ENCODE measurements at places on chromosomes 2 and 18.

- DNase-seq, result no peak
Measured at GRCh38 chr2:223055836-223056235, 3.8 kb downstream of the KCNE4 start.

- DNase-seq, result no peak
Measured at GRCh38 chr2:67083951-67084350, 313.2 kb upstream of the ETAA1 start.

- peak; percentile 49 for DNase-seq
Measured at GRCh38 chr2:207474863-207475485, 54.8 kb upstream of the CREB1 start.

- no peak for DNase-seq
Measured at GRCh38 chr2:127841466-127842178, 16.3 kb downstream of the POLR2D start.

- peak; percentile 23 for DNase-seq
Measured at GRCh38 chr2:8607606-8608005, 74.2 kb upstream of the ID2 start.

DNA sequence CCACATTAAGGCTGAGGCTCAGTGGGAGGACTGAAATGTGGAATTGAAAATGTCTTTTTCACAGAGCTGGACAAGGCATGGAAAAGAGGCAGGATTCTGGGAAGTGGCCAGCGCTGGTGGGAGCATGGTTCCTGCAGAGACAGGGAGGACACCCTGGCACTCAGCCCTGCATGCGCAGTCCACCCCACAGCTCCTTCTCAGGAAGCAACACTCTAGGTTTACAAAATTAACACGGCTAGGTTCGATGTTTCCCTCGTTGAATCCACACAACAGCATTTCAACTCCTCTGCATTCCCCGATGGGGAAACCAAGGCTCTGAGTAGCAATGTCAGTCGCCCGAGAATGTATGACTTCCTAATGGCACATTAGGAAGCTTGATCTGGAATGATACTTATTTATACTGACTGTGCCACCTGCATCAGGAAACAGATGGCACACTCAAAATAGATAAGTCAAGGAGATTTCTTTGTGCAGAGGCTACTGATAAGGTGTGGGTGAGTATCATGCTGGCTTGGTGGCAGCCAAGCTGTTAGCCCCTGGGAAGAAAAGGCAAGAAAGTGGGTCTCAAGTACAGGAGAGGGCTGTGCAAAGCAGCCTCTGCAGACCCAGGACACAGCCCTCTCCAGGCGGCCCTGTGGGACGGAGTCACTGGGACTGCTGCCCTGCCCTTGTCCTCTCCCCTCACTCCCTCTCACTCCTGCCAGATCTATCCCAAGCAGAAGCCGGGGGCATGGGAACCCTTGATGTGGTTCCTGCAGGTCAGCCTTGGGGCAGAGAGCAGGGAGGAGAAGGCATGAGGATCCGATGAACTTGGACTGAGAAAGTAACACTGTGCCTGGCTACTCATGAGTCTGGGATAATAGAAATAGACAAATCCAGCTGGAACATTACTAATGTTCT is 158.4 kb upstream of the FHL2 start:
- DNase-seq, result no peak

DNA sequence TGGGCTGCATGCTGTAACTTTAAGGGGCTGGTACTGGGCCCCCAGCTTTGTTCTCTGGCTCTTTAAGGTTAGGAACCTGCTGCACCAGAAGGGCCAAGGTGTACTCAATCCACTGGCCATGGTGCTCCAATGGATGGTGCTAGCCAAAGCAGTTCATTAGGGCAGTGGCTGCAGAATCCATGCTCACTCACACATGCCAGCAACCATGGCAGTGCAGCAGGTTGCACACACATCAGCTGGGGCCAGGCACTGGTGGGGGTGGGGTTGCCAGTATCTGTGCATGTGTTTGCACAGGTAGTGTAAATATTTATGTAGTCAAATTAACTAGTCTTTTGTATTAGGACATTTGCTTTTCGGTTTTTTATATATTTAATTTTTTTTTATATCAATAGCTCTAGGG is 228.3 kb upstream of the EPC2 start:
- no peak for DNase-seq

DNA sequence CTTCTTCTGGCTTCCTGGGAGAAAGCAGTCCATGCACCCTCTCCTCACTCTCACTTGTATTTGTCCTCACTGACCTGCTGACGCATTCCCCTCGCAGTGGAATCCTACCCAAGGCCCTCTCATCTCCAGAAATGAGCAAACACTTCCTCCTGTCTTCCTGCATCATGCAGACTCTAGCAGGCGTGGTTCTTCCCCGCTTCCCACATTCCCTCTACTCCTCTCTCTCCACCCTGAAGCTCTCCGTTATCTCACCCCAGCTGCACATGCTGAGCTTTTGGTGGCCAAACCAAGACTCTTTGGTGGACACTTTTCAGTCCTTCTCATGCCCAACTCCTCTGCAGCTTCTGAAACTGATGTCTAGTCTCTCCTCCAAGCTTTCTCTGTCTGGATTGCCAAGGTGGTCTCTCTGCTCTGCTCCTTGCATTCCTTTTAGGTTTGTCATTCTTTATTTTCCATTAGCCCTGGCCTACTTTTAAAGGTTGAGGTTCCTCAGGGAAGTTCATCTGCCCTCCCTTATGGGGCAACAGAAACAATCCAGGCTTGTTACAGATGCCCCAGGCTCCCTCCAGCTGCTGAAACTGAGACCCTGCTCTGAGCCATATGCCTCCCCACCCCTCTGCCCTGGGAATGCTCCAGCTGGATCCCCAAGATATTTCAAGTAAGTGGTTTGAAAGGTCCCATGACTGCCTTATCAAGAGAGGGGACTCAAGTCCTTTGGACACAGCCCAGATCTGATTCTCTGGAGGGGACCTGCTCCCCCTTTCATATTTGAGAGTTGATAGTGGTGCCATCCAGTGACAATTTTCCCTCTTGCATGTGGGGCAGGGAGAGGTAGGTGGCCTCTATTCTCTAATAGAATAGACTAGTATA is 835 bp upstream of the IL18RAP start:
- peak; percentile 60 for DNase-seq

GRCh38 chr2:47060652-47061170 is 94.4 kb downstream of the STPG4 start:
- no peak for DNase-seq

DNA sequence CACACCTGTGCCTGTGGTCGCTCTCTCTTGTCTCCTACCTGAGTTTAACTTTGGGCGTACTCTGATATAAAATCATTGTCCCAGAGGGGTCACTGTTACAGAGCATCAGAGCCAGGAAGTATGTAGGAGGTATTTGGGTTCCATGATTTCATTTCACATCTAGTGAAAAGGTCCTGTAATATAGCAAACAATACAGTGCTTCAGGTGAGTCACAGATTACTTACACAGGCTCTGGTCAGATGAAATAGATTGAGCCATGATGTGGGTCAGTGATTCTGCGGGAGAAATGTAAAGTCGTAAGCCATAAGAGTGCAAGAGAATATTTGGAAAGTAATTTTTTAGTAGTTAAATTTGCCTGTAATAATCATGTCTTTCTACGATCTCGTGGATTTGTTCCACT is 70.2 kb downstream of the SOCS6 start:
- DNase-seq, result no peak

GRCh38 chr18:61710082-61710620 is 182.7 kb downstream of the RNF152 start:
- no peak for DNase-seq

DNA sequence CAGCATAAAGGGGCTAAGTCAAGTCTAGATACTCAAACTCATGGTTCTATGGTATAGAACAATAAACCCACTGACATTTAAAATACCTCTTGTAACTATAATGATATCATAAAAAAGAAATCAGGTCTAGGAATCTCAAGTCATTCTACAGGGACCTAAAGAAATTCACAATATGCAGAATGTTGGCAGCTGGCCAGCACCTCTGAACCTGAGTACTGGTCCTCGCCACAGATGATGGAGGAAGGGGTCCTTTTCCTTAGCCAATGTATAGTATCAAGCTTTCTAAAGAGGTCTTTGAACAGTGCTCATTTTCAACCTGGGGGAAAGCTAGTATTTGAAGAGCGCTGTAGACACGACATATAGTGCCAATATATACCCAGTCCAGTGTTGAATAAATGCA is 108.4 kb upstream of the ITGB6 start:
- no peak for DNase-seq

DNA sequence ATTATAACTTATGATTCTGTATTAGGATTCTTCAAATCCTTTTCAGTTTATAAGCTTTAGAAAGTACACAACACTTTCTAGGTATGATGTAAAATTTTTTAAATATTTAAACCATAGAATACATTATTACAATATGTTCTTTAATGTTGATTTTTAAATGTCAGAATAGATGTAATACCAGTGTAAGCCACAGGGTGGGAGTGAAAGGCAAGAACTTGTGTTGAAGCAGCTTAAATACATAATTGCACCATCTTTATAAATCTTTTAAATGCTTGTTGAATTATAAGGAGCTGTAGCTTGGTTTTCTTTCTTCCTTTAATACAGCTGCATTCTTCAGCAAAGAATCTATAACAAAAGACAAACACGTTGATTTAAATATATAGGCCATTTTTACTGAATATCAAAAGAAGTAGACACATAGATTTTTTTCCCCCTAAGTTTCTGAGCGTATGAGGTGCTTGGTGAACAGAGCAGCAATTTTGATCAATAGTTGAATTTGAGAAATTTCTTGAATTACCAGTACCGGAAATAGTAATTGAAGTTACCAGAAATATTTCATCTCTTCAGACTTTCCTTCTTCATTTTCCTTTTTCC is 63.0 kb downstream of the TANK start:
- peak; percentile 12 for DNase-seq

DNA sequence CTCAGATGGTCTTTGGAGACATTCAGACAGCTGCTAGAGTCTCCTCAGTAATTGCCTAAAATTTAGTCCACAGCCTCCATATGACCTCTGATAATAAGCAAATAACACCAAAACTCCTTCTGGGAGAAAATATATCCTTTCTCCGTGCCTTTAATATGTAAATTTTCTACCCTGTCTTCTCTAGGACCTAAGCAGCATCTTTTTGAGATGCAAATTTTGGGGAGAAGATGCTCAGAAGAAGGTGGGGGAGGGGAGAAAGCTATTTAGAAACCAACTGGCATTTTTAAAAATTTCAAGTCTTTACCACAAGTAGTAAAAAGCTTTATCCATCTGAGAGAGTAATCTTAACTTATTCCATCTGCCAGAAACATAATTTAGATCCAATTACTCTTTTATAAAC is 120.4 kb upstream of the MSH6 start:
- DNase-seq, result no peak

GRCh38 chr18:48488388-48488850 is 50.4 kb upstream of the CTIF start:
- peak; percentile 91 for DNase-seq

DNA sequence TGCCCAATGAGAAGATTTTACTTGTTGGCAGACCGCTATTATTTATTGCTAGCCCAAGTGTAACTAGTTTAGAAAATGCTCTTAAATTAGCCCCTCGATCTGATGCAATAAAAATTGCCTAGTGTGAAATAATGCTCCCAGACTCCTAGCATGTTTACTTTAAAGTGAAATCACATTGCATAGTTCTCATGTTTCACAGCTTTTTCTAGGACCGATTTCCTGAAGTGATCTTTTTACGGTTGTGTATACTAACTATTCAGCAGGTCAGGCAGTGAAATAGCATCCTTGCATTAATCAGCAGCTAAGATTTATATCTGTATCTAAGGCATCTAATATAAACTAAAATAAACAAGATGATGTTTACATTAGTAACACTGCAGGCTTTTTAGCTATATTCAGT is 52.4 kb downstream of the PMS1 start:
- DNase-seq, result peak; percentile 25

DNA sequence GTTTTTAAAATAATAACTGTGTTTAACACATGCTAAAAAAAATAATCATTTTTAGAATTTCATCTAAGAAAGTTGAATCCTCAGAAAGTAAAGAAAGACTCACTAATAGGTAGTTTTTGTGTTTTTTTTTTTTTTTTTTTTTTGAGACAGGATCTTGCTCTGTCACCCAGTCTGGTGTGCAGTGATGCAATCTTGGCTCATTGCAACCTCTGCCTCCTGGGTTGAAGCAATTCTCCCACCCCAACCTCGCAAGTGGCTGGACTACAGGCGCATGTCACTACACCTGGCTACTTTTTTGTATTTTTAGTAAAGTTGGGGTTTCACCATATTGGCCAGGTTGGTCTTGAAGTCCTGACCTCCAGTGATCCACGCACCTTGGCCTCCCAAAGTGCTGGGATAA is 7.1 kb downstream of the CKAP2L start:
- no peak for DNase-seq

DNA sequence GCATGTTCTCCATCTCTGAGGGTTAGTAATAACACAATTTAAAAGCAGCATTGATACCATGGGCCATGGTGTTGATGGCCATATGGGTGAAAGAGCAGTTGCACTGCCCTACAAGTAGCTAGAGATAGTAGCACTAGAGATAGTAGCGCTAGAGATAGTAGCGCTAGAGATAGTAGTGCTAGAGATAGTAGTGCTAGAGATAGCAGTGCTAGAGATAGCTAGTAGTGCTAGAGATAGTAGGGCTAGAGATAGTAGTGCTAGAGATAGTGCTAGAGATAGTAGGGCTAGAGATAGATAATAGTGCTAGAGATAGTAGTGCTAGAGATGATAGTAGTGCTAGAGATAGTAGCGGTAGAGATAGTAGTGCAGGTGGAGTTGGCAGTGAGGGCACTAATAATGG is 39.5 kb upstream of the KLHL14 start:
- DNase-seq, result no peak

DNA sequence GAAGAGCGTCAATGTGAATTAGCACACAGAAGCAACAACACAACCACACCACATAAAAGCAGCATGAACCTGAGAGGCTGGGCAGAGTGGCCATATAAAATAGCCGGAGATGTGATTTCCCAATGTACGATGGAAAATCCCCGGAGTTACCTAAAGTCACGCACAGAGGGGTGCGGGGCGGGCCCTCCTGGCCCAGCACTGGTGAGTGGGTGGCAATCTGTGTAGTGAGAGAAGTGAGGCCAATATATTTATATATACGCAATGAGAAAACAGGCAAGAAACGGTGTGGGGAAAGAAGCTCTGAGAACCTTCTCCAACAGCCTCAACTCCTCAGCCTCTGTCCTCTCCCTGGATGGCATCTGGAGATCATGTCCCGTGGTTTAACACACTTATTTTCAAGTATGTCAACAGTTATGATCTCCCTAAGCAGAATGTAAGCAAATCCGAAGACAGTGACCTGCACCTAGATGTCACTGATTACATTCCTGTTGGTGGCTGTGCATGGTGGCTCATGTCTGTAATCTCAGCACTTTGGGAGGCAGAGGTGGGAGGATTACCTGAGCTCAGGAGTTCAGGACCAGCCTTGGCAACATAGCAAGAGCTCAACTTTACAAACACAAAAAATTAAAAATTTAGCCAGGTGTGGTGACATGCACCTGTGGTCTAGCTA is 41.6 kb downstream of the CRACDL start:
- no peak for DNase-seq

- peak; percentile 75 for DNase-seq
Measured at GRCh38 chr2:228819701-228820100, 451.4 kb downstream of the PID1 start.

DNA sequence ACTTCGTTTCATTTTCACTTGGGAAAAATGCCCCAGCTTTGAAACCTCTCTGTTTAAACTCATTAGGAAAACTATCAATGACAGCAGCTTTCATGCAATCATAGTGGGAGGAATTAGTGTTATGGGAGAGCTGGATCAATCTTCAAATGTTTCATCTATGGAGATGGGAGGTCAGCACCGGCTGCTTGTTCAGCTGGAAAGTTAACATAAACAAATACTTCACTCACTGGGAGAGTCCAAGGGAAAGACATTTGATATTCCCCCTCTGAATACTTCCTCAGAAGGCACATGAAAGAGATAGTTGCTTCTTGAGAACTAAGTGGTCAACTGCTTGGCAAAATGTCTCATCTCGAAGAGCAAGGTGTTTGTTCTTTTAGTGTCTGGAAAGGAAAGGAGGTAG is 7.3 kb downstream of the LYPD1 start:
- DNase-seq, result no peak
